Left renal cortex interstitium (tissue), 4 donors: ENCODE measurements at places on chromosomes 7 and 10. TPM values are rescaled to one million over a fixed set of nuclear protein-coding genes. Genes with fewer than 3 reads are reported as not detected.

The WAC gene
- polyA plus RNA-seq = 162 TPM

The DNAH11 gene
- polyA plus RNA-seq = 3.3 TPM

The ZNF804B gene
- polyA plus RNA-seq = 0.23 TPM

The FEZF1 gene
- polyA plus RNA-seq = not detected

The CPN1 gene
- polyA plus RNA-seq = 2.6 TPM

The ANK3 gene
- polyA plus RNA-seq = 115 TPM

The RAB19 gene
- polyA plus RNA-seq = 4.2 TPM

The TRIM56 gene
- polyA plus RNA-seq = 23.1 TPM

The C7orf33 gene
- polyA plus RNA-seq = not detected

The PDE6C gene
- 0.13 TPM for polyA plus RNA-seq

The SOSTDC1 gene
- 63.3 TPM for polyA plus RNA-seq

The MYOF gene
- polyA plus RNA-seq = 28.4 TPM

The PTPRN2 gene
- 7.5 TPM for polyA plus RNA-seq

The C10orf120 gene
- polyA plus RNA-seq = not detected

The LIPF gene
- polyA plus RNA-seq = 0.46 TPM

The EPHB6 gene
- 24.7 TPM for polyA plus RNA-seq

The LBX1 gene
- polyA plus RNA-seq = 0.06 TPM

The PDCD11 gene
- polyA plus RNA-seq = 40.7 TPM

The TRPV6 gene
- polyA plus RNA-seq = 9.6 TPM

The CCDC172 gene
- polyA plus RNA-seq = not detected

The ARHGAP21 gene
- 96.9 TPM for polyA plus RNA-seq

The GIMAP6 gene
- polyA plus RNA-seq = 14.2 TPM
